H7 (cell line): ENCODE measurements at places on chromosomes 13 and 19. TPM values are rescaled to one million over a fixed set of nuclear protein-coding genes. Genes with fewer than 3 reads are reported as not detected.

GRCh38 chr19:39223703-39224279 is 19.7 kb upstream of the SYCN start:
- DNase-seq: peak; percentile 75

DNA sequence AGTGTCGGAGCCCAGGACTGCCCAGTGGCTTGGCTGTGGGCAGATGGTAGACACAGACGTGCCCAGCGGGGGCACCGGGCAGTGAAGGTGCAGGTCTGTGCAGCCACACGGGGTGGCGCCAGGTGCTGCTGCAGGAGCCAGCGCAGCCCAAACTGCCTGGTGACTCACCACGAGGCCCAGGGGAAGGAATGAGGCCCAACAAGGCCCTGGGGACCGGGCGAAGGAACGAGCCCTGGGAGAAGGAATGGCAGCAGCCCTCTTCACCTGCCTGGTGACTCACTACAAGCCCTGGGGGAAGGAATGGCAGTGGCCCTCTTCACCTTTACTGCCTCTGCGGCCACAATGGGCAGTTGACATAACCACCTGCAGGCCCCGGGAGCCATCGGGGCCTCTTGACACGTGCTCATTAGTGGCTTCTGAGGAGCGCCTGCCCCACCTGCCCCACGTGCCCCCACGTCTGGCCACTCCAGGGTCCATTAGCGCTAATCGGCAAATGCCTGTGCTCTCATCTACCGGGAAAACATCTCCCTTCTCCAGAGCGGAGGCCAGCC is 9.3 kb downstream of the MED16 start:
- peak; percentile 76 for DNase-seq

GRCh38 chr19:51259348-51260245 is 8.7 kb downstream of the SIGLECL1 start:
- peak; percentile 65 for DNase-seq

- DNase-seq: no peak
These were observed 11.7 kb downstream of the RFX2 start for GRCh38 chr19:6098574-6098973.

DNA sequence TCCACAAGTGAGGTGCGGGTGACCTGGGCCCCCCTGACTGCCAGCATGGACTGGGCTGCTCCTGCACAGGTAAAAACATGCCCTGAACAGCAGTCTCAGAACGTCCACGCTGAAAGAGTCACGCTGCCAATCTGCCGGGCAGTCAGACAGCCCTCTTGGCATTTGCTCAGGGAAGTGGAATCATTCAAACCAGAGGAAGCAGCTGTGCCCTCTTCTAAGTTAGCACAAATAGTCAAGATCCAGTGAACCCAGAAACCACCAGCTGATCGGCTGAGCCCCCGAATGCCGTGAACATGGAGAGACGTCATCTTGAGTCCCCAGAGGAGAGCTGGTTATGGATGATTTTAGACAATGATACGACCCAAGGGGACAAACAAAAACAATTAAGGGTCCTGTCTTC is 34.4 kb downstream of the KLF2 start:
- DNase-seq: no peak

GRCh38 chr13:97979051-97979450 is 25.6 kb downstream of the IPO5 start:
- no peak for DNase-seq

- no peak for DNase-seq
These were observed 52.8 kb downstream of the SERP2 start for GRCh38 chr13:44426461-44426860.

GRCh38 chr19:4052114-4052992 is 14.3 kb downstream of the ZBTB7A start:
- peak; percentile 74 for DNase-seq

DNA sequence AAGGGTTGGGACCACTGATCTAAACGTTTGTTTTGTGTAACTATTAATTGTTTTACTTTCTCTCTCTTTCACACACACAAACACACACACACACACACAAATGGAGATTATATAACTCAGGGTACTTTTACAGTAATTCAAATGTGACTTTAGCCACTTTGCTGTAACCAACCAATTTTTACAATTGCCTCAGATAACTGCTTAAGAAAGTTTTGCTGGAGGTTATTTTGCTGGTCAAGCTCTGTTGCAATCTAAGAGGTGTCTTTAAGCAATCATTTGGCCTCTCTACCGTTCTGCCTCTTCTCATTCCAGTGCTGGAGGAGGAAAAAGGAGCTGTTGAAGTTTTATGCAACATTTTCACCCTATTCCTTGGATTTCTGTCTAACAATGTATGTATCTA is 63.0 kb downstream of the TBC1D4 start:
- DNase-seq: no peak

DNA sequence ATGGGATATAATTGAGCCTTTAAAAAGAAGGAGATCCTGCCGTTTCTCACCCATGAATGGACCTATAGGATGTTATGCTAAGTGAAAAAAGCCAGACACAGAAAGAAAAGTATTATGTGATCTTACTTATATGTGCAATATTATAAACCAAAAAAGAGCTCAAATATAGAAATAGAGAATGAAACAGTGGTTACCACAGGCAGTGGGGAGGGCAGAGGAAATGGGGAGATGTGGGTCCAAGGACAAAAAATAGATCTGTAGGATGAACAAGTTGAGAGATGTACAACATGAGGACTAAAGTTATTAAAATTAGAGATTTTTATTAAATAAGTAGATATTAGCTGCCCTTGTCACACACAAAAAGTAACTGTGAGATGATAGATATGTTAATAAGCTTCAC is 29.1 kb downstream of the TDRD3 start:
- DNase-seq: no peak

DNA sequence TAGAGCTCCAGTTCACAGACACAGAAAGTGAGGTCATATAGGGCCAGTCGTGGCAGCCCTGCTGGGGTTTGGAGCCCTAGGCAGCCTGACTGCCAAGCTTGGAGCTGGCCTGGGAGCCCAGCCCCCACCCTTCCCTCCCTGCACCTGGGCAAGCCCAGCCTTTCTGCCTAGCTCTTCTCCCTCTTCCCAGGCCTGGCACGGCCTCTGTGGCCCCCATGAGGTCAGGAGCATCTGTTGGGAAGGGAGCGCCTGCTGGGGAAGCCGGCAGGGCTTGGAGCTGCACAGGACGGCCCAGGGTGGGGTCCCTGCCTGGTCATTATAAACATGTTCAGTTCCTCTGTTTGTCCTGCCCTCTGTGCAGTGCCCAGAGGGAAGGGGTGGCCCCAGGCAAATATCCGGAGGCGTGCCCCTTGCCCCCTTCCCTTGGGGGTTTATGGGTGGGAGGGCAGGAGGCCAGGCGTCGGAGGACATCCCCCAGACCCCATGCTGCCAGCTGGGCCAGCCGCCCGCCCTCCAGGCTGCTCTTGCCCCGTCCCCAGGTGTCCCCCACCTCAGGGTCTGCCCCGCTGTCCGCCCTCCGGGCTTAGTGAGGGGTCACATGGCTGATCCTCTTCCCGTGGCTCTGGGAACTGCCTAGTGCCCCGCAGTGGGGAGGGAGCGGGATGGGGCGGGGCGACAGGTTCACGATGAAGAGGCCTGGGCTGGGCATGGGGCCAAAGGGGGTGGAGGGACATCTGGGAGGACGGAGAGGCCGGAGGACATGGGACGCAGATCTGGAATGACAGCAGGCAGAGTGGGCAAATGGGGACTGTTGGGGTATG is 30.0 kb upstream of the NCCRP1 start:
- peak; percentile 79 for DNase-seq

GRCh38 chr13:51328488-51328887 is 11.0 kb upstream of the SERPINE3 start:
- DNase-seq: peak; percentile 94

DNA sequence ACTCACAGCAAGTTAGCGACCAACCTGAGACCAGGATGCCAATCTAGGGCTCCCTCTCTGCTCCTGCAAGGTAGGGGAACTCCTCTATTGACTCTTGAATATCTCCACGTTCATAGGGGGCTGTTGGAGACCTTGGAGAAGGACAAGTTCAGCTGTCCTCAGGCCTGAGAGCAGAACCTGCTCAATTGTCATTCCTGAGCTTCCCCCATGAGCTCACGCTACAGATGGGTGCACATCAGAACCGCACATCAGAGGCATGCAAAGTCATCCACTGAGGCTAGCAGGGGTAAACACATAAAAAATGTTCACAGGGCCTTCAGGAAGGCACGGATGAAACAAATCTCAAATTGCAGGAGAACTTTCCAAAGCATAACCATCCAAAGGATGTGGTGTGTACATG is 168.8 kb upstream of the ZNF507 start:
- no peak for DNase-seq

DNA sequence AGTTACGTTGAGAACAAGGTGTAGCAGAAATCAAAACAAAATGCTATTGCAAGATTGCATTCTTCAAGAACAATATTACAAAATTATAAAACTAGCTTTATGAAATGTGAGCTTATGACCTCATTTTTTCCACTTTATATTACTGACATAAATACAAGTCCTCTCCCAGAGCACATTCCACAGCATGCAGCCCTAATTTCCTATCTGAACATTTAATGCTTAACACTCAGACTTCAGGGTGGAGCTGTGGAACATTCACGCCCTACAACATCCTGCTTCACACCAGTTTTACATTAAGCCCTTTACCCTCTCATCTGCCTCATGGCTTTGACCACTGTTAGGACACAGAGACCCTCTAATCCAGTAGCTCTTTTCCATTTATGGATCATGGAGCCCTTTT is 65.5 kb downstream of the EPSTI1 start:
- DNase-seq: no peak

DNA sequence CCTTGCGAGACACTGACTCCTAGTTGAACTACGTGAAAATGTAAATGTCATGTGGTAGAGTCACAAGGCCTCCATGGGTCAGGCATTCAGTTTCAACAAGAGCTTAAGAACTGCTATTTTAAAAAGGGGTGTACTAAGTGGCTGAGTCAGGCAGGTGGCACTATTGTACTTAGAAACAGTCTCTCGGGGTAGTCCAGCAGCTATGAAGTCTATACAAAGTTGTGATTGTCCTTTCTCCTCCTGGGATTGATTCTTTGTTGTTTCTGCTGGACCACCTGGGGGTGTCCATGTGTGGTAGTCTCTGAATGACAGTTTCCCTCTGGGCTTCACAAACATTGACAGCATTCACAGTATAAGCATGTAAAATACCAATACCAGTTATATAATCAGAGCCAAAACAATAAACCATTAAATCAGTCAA is 33.0 kb downstream of the UGGT2 start:
- DNase-seq: peak; percentile 52

- no peak for DNase-seq
These were observed 1156.5 kb downstream of the OLFM4 start for GRCh38 chr13:54185101-54185500.

GRCh38 chr13:77817521-77817920 is 101.1 kb downstream of the EDNRB start:
- no peak for DNase-seq

DNA sequence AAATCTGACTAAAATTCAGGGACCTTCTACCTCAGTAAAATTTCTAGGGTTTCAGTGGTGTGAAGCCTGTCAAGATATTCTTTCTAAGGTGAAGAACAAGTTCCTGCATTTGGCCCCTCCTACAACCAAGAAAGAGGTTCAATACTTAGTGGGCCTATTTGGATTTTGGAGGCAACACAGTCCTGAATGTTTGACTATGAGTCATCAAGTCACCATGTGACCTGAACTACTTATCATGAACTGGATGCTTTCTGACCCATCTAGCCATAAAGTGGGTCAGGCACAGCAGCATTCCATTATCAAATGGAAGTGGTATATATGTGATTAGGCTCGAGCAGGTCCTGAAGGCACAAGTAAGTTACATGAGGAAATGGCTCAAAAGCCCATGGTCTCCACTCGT is 163.0 kb upstream of the IRS2 start:
- no peak for DNase-seq

ZNF675 gene
- total RNA-seq: 18.5 and 36.9 TPM in 2 replicates

ZNF439 gene
- total RNA-seq: not detected in 2 replicates

CFAP97D2 gene
- not detected in 2 replicates for total RNA-seq

DCLK1 gene
- total RNA-seq: 10.4 and 12.8 TPM in 2 replicates

KLC3 gene
- total RNA-seq: 1.6 and 1.8 TPM in 2 replicates
